Stimulated activated CD8-positive, alpha-beta memory T cell treated with anti-CD3 and anti-CD28 coated beads, Interleukin-4, amount 100 ng/mL, for 4 hours (primary cell): ENCODE measurements at places on chromosomes 1 and 21.

DNA sequence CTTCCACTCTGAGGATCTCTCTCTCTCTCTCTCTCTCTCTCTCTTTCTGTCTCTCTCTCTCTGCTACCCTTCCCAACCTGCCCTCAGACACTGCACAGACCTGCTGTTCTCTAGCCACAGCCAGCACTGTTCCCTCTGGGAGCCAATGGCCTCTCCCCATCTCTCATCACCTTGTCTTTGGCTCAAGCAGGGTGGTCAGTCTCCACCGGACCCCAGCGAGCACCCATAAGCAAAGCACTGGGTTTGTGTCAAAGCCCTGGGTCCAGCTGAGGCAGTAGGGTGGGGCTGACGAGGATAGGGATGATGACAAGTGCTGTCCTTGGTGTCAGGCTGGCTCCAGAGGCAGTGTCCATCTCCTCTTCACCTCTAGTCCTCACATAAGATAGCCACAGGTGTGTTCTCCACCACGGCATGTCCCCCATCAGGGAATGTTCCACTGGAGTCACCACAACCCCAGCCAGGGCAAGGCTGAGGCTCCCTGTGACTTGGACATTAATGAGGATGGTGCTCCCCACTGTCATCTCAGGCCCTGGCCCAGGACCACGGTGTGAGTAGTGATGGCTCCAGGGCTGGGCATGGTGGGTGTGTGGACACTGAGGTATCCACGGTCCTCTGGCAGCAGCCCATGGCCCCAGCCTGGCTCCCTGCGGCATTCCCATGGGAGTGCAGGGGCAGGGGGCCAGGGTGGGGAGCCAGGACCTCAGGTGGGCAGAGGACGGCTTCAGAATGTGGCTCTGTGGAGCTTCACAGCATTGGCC, 8.4 kb upstream of the GOLT1A start:
- no peak for DNase-seq

DNA sequence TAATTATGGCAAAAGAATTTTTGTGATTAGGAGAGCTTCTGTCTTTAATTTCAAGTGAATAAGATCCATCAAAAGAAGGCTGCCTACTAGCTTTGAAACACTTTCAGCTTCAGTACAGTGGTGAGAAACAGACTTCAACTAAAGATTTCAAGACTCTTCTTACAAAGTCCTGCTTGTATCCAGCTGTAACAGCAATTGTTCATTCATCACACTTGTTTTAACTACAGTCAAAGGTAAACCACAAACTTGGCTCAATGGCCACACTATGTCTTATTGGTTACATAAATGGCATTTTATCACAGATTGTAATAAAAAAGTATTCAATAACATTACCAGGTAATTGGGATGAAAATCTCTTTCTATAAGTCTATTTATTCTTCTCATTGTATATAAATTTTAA, 59.2 kb downstream of the WARS2 start:
- DNase-seq, result no peak

DNA sequence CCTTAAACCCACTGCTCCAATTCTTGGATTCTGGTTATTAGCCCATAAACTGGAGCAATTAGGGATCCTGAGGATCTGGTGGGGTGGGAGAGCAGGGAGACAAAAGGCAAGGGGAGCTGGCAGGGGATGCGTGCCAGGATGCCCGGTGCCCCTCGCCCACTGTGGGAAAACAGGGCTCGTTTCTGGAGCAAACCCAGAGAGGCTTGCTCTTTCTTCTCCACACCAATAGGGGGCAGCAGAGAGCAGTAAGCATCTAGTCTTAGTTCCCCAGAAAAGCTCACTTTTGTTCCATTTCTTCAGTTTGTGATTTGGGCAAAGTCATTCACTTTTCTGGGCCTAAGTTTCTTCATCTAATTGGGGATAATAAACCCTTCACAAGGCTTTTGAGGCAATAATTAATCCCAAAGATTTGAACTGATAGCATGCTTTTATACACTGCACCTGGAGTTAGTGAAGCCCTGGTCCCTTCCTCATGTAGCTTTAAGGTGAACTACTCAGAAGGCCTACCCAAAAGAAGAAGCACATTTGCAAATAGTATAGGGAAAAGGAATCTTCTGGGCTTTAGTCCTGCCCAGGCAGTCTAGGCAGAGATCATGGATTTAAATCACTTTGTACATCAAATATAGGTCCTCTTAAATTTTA, 160.6 kb upstream of the USP24 start:
- DNase-seq, result no peak

- DNase-seq, result no peak
These were observed 332.9 kb downstream of the SRGAP2C start for GRCh38 chr1:121517586-121518230.

DNA sequence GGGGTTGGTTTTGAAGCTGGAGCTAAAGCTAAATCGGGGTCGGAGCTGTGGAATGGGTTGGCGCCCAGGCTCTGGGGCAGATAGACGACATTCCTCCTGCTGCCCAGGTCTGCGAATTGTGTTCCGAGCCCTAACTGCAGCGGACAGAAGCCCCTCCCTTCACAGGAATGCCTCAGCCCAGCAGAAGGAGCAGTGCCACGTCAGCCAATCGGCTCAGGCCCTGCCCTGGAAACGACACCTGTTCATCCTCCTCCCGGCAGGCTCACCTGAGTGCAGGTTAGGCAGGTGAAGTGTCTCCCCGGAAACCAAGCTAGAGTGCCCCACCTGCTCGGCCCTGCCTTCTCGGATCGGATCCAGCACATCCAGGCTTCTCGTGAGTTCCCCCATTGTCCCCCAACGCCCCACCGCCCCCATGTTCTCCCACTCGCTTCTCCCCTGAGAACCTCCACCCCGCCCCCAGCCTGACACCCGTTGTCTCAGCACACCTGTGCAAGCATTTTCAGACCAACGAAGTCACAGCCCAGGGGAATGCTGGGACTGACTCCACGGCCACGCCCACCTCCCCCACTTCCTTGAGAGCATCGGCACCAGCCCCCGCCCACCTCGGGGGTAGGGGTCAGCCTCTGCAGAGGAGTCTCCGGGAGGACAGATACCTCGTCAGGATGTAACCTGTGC, 775 bp downstream of the TMEM125 start:
- no peak for DNase-seq

- DNase-seq, result no peak
These were observed 61.4 kb downstream of the VWA5B1 start for GRCh38 chr1:20351911-20352701.

- DNase-seq, result no peak
These were observed 21.6 kb downstream of the IFNLR1 start for GRCh38 chr1:24165500-24165899.

DNA sequence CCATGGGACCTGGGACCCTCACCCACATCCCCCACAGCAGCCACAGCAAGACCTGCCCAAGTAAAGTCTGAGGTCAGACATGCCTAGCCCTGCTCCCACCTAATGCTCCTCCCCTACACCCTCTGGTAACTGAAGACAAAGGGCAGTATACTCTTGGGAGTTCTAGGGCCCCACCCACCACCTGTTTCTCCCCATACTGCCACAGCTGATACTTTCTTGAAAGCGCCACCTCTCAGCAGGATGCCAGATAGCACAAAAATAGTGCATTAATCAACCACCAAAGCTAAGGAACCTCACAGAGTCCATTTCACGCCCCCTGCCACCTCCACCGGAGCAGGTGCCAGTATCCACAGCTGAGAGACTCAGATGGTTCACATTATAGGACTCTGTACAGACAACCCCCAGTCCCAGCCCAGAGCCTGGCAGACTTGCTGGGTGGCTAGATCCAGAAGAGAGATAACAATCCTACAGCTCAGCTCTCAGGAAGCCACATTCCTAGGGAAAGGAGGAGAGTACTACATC, 238.1 kb downstream of the LRRC40 start:
- no peak for DNase-seq

- no peak for DNase-seq
These were observed 757 bp upstream of the SPSB1 start for GRCh38 chr1:9291914-9292360.

- DNase-seq, result no peak
These were observed 2.0 kb downstream of the NPPB start for GRCh38 chr1:11856698-11857097.

- no peak for DNase-seq
These were observed 913 bp upstream of the S1PR1 start for GRCh38 chr1:101235696-101236515.

GRCh38 chr1:168832661-168833060, 103.7 kb upstream of the DPT start:
- DNase-seq, result no peak

DNA sequence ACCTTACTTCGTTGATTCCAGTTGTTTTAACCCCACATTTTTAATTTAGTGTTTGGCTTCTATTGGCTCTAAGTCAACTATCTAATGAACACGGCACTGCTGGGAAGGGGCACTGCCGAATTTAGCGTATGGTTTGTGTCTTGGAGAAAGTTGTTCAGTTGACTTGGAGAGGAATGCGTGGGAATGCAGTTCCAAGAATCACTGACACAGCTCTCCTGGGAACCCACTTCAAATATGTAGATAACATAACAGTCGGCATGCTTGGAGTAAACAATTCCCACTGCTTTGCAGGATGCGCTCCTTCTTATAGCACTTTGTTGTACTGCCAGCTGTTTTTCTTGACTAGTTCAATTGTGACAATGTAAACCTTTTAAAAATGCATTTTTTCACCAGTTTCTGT, 104.3 kb downstream of the RYR2 start:
- DNase-seq, result no peak

DNA sequence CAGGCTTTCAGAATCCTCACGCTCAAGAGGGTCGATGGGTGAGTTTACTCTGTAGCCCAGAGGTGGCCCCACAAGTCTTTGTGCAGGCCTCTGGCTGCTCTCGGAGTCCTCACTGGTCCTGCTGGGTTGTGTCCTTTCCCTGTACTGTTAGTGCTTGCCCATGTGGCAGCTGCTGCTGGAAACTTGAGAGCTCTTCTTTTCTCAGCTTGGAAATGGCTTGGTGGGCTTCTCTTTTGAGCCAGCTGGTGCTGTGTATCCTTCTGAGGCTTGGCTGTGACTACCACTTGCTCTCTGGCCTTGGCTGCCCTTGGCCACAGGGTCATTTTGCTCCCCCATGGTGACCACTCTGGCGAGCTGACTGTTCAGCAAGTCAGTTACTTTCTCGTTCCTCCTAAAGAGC, 82.2 kb upstream of the LMO4 start:
- DNase-seq, result no peak
